ENCODE measurements at places on chromosomes 3 and 15. TPM values are rescaled to one million over a fixed set of nuclear protein-coding genes. Genes with fewer than 3 reads are reported as not detected.

GABRR3 gene
- total RNA-seq, result not detected

- H3K27me3 ChIP-seq, result no peaks in the 10 kb centered on the region
- peak overlapping the region; percentile 91 for H3K4me3 ChIP-seq
- peak overlapping the region; percentile 82 for H3K27ac ChIP-seq
These were observed 1.0 kb downstream of the MAPKAPK3 start for GRCh38 chr3:50617911-50618481.

GRCh38 chr15:82663186-82663600 lies 16.0 kb upstream of the CPEB1 start:
- no peak overlapping the region for H3K4me3 ChIP-seq
- no peaks in the 10 kb centered on the region for H3K27me3 ChIP-seq
- peak; percentile 83 for DNase-seq
- no peak overlapping the region for H3K27ac ChIP-seq

DNA sequence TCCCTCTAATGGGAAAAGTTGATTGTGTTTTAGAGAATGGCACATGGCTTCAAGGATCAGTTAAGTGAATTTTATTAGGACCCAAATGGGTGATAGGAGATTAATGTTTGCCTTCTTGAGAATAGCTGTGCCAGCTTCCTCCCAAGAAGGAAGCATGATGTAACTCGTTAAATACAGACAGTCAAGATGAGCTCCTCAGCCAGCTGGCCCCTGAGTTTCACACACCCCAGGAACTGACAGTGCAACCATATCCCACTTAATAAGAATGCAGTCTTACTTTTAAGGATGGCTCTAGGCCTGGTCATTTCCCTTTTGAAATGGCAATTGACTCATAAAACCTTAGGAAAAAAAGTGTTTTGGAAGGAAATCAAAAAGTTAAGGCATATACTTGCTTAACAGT lies 472.8 kb upstream of the KCNMB2 start:
- no peaks in the 10 kb centered on the region for H3K27me3 ChIP-seq
- no peaks in the 10 kb centered on the region for H3K36me3 ChIP-seq
- no peak overlapping the region for H3K4me3 ChIP-seq
- DNase-seq, result no peak

GRCh38 chr3:36744763-36745162 lies 19.6 kb downstream of the DCLK3 start:
- no peak for DNase-seq
- no peak overlapping the region for H3K4me3 ChIP-seq
- H3K27ac ChIP-seq, result no peak overlapping the region
- no peaks in the 10 kb centered on the region for H3K4me1 ChIP-seq

DNA sequence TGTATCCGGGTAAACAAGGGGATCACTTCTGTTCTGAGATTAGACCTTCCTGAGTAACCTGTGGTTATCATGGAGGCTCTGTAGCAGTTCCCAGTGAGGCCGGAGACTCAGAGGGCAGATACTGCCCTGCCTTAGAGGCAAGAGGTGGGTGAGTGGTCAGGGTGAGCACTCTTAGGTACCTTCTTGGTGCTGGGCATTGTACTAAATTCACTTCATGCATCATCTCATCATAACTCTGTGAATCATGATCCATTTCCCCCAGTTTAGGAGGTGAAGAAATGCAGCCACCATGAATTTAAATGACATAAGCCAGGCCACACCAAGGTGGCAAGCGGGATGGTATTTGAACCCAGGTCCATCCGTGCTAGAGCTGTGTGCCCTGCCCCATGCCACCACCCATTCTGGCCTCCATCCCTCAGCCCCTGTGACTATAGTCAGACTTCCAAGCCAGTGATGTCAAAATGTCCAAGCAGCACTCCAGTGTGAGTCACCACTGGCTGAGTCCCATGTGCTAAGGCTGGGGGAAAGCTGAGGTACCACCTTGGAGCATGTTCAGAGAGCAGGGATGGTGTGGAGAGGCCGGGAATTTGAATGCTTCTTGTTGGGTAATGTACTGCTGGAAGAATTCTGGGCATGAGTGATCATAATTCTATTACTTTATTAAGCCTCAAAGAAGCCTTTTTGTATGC lies 88.8 kb downstream of the EPHB1 start:
- no peak overlapping the region for H3K4me3 ChIP-seq
- no peak overlapping the region for H3K27ac ChIP-seq
- H3K27me3 ChIP-seq, result no peaks in the 10 kb centered on the region

GOLGA6L24 gene
- total RNA-seq, result not detected

IFT122 gene
- total RNA-seq, result 30.4 TPM

DNA sequence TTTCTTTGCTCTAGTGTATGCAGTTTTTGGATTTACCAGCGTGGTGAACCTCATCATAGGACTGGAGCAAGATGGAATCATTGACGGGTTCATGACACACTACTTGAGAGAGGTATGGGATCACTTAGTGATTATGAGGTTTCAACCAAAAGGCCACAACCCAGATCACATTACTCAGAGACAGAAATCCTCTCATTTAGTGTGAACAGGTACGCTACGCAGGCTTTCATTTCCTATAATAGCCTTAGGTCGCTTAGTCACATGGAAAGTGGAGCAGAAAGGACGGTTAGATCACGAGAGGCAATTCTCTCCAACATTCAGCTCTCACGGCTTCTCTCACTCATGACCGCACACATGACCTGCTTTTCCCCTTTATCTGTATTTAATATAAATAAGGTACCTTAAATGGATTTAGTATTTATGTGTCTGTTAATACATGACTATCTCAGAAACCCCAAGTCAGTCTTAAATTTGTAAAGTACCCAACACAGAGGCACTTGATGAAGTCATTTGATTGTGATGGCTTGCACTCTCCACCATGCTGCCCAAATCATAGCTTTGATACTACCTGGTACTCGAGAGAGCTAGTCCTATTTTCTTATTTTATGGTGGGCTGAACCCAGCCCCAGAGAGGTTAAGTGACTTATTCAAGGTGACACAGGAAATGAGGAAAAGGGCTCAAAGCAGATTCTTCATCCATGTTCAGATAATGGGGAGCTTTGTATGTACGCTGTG lies 8.6 kb downstream of the TM6SF1 start:
- H3K27ac ChIP-seq, result no peak overlapping the region
- DNase-seq, result no peak
- no peaks in the 10 kb centered on the region for H3K27me3 ChIP-seq
- no peaks in the 10 kb centered on the region for H3K36me3 ChIP-seq
- peaks cover 5% of the 10 kb centered on the region for H3K4me1 ChIP-seq

TGM5 gene
- total RNA-seq, result not detected

MORC1 gene
- total RNA-seq, result not detected

- H3K4me1 ChIP-seq, result peaks cover 15% of the 10 kb centered on the region
- H3K36me3 ChIP-seq, result peaks cover 24% of the 10 kb centered on the region
- H3K4me3 ChIP-seq, result no peak overlapping the region
- DNase-seq, result no peak
- H3K27ac ChIP-seq, result no peak overlapping the region
These were observed 4.7 kb downstream of the DPH3 start for GRCh38 chr3:16260046-16260445.

DNA sequence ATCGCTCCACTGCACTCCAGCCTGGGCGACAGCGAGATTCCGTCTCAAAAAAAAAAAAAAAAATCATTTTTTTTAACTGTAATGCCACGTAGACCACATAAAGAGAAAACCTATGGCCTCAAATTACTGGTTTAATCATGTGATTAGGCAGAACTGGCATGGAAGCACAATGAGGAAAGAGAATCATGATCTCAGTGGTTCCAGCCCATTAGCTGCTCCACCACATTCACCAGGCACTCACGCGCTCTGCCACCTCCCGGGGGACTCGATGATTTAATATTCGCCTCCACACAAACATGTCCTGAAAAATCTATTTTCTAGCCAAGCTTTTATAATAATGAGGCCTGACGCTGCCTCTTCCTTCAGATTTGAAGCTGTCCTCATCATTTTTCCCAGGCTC lies 204.7 kb downstream of the TBL1XR1 start:
- no peaks in the 10 kb centered on the region for H3K36me3 ChIP-seq
- H3K4me1 ChIP-seq, result no peaks in the 10 kb centered on the region
- no peak overlapping the region for H3K4me3 ChIP-seq
- no peak overlapping the region for H3K27ac ChIP-seq
- DNase-seq, result no peak

GRCh38 chr15:70378126-70379031 lies 280.7 kb upstream of the TLE3 start:
- peaks cover 26% of the 10 kb centered on the region for H3K4me1 ChIP-seq
- no peak overlapping the region for H3K27ac ChIP-seq
- DNase-seq, result no peak
- H3K36me3 ChIP-seq, result no peaks in the 10 kb centered on the region

SLC24A5 gene
- not detected for total RNA-seq

DNA sequence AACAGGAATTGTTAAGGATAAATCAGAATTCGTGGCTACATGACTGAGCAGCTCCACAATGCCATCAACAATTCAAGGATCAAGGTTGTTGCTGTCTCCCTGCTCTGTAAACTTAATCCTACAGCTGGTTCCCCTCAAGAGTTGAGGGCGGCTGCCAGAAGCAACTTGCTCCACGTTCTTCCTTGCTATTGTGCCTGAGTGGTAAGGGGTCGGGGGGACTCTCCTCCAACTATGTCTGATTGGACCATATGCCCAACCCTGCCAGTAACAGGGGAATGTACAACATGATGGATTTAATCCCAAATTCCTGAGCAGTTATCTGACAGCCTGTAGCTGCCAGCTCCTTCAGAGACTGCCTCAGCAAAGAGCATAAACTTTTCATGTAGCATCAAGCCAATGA lies 37.9 kb upstream of the MECOM start:
- H3K27me3 ChIP-seq, result no peaks in the 10 kb centered on the region
- H3K4me3 ChIP-seq, result no peak overlapping the region
- no peak for DNase-seq
- no peak overlapping the region for H3K27ac ChIP-seq

SPRED1 gene
- total RNA-seq, result 32.6 TPM

UBXN7 gene
- 21.2 TPM for total RNA-seq

ERICH6 gene
- total RNA-seq, result under 0.01 TPM

EAF2 gene
- 1.4 TPM for total RNA-seq

RHOV gene
- not detected for total RNA-seq

GRCh38 chr3:147914532-147914931 lies 505.4 kb downstream of the ZIC1 start:
- H3K36me3 ChIP-seq, result no peaks in the 10 kb centered on the region
- no peak for DNase-seq
- peaks cover 3% of the 10 kb centered on the region for H3K4me1 ChIP-seq
- no peaks in the 10 kb centered on the region for H3K27me3 ChIP-seq
- peak overlapping the region; percentile 51 for H3K4me3 ChIP-seq

DNA sequence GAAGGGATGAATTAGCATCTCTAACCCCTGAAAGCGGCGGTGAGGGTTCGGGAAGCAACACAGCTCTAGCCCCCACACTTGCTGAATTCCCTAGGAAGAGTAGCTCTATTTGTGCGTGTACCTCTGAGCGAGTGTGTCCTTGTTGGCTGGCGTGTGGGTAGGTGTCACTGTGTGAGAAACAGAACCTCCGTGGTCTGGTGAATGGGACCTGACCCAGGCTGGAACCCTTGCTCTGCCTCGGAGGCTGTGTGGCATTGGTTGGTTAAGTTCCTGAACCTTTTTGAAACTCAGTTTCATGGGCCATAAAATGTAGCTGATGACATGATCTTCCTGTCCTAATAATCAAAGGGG lies 414 bp upstream of the TMEM115 start:
- H3K4me1 ChIP-seq, result peaks cover 37% of the 10 kb centered on the region
- H3K36me3 ChIP-seq, result peaks cover 24% of the 10 kb centered on the region
- no peak for DNase-seq
- no peaks in the 10 kb centered on the region for H3K27me3 ChIP-seq
- no peak overlapping the region for H3K27ac ChIP-seq
- H3K4me3 ChIP-seq, result peak overlapping the region; percentile 92

- H3K27me3 ChIP-seq, result no peaks in the 10 kb centered on the region
- H3K36me3 ChIP-seq, result no peaks in the 10 kb centered on the region
- DNase-seq, result peak; percentile 92
- H3K27ac ChIP-seq, result no peak overlapping the region
These were observed 47.2 kb upstream of the SMAD6 start for GRCh38 chr15:66654739-66655375.

GOLGA8J gene
- 0.29 TPM for total RNA-seq

DNA sequence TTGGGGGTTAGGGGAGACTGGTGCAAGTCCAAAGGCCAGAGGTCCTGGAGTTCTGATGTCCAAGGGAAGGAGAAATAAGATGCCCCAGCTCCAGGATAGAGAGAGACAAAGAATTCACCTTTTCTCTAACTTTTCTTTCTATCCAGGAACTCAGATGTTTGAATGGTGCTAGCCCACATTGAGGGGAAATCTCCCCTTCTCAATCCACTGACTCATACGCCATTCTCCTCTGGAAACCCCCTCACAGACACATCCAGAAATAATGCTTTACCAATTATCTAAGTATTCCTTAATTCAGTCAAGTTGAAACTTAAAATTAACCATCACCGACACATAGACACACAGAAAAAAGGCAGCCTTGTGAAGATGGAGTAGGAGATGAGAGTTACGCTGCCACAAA lies 1085.2 kb downstream of the NSUN3 start:
- H3K36me3 ChIP-seq, result no peaks in the 10 kb centered on the region
- no peaks in the 10 kb centered on the region for H3K27me3 ChIP-seq
- no peak overlapping the region for H3K4me3 ChIP-seq

DNA sequence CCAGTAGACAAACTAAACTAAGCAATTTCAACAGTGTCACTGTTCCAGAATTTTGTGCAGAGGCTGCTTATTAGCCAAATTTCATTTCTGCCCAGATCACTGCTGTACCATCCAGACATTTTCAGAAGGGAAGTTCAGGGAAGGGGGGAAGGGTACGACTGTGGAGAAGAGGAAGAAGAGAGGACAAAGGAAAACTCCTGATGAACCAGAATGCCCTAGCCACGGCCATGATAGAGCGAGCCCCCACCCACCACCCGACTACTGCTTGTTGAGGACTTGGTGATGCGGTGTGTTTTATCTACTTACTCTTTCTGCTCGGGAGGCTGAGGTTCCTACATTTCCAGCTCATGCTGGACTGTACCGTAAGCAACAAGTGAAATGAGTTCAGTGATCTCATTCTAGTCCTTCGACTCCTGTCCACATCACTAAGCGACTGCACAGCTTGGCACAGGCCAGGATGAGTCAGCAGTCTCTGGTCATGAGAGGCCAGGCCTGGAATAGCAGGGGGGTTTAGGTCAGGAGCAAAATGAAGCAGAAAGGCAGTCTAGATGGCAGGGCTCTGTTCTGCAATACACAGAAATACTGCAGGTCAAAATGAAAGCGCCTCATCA lies 330.8 kb downstream of the TIGIT start:
- no peaks in the 10 kb centered on the region for H3K27me3 ChIP-seq
- H3K4me1 ChIP-seq, result peaks cover 49% of the 10 kb centered on the region
- peak overlapping the region; percentile 77 for H3K4me3 ChIP-seq
- DNase-seq, result peak; percentile 74
- H3K27ac ChIP-seq, result peak overlapping the region; percentile 99

- no peaks in the 10 kb centered on the region for H3K4me1 ChIP-seq
- no peaks in the 10 kb centered on the region for H3K36me3 ChIP-seq
- no peak overlapping the region for H3K27ac ChIP-seq
- DNase-seq, result no peak
- no peaks in the 10 kb centered on the region for H3K27me3 ChIP-seq
These were observed 167.6 kb downstream of the ECT2 start for GRCh38 chr3:172918165-172918564.

GRCh38 chr3:185958626-185959025 lies 20.8 kb upstream of the TRA2B start:
- no peaks in the 10 kb centered on the region for H3K36me3 ChIP-seq
- H3K27me3 ChIP-seq, result peaks cover 4% of the 10 kb centered on the region
- H3K27ac ChIP-seq, result no peak overlapping the region
- no peak for DNase-seq
- no peak overlapping the region for H3K4me3 ChIP-seq
- peaks cover 9% of the 10 kb centered on the region for H3K4me1 ChIP-seq

All from osteoblast (primary cell).